ENCODE measurements at places on chromosomes 7 and 10.

DNA sequence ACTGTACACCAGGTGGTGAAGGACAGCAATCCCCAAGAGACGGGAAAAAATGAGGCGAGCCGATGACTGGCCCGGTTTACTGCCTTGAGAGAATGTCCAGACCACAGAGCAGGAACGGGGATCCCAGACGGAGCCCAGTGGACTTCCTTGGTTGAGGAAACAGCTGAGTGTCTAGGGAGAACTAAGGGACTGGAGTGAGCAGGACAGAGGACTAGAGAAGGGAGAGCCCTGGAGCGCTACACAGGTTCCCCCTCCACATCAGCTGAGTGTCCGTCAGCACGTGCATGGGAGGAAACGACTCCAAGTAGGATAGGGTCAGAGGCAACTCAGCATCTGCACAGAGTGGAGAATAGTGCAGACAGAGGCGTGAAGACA is 7.1 kb upstream of the WDR86 start:
- no peak for DNase-seq

DNA sequence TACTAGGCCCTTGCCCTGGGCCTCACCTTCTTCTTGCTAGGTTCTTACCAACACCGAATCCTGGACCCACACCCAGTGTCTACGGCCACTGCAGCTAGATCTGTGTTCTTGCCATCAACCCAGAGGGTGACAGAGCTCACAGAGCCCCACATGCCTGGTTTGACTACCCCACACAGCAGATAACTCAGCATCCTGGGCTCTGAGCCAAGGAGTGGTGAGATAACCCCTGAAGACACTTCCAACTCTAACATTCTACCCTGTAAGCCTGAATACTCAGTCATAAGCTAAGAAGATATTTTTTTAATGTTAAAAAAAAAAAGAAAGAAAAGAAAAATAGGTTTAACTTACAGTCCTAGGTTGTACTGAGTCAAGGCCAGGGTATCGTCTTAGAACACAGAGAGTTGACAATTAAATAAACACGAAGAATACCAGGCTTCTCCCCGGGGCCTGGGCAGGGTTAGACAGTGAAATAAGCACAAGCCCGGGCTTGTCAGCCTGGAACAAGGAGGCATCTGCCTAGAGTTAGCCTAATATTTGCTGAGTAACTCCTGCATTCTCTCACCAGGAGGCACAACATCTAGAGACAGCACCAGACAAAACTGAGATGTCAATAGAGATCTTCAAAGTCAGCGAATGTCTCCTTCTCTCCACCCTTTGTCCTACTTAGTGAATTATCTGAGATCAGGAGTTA is 556.5 kb upstream of the LRRN3 start:
- DNase-seq, result no peak

DNA sequence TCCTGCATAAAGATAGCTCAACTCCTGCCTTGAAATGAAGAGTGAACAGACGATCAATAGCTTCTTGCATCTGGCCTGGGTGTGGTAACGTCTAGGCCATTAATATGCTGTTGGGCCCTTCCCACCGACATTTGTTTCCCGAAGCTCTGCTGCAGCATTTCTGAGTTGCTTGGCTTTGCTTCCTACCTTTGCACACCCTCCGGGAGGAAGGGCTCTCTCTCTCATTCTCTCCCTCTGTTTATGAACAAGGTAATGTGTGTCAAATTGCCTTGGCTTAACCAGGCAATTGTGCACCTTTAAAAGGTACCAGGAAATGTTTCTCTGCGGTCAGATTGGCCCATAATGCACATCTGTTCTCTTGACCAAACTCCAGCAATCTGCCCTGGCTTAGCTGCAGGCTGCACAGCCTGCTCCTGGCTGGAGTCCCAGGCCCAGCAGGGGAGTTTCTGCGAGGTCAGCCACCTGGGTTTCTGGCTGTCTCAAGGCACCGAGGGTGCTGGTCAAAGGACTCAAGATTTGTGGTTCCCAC is 223.7 kb downstream of the SNX10 start:
- DNase-seq, result no peak

DNA sequence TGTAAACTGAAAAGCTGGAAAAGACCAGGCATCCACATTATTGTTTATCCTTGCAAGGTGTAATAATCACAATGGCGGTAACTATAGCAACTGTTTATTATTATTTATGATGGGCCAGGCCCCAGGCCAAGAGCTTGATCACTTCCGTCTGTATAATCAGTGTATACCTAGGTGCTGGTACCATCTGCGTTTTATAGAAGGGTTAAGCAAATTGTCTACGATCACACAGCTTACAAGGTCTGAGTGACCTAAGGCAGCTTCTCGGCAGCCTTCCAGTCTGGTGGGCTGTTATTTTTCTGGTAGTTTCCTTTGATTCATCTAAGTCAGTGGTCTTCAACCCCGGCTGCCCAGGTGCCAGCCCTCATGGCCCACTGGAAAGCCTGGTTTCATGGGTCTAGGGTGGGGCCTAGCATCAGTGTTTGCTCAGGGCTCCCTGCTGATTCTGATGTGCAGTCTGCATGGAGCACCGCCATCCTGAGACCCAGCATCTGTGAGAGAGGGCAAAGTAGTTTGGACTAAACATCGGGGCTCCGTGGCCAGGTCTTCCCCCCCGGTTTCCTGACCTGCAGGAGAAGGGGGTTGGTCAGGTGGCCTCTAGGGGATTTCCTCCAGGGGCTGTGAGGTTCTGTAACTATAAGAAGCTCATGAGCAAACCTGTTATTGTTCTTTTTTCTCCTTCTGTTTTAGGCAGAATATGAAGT is 146.4 kb downstream of the RGS10 start:
- no peak for DNase-seq

- DNase-seq, result no peak
These were observed 48.1 kb upstream of the COMTD1 start for GRCh38 chr10:75283671-75284470.

- no peak for DNase-seq
These were observed 376.2 kb upstream of the MGMT start for GRCh38 chr10:129090618-129091366.

DNA sequence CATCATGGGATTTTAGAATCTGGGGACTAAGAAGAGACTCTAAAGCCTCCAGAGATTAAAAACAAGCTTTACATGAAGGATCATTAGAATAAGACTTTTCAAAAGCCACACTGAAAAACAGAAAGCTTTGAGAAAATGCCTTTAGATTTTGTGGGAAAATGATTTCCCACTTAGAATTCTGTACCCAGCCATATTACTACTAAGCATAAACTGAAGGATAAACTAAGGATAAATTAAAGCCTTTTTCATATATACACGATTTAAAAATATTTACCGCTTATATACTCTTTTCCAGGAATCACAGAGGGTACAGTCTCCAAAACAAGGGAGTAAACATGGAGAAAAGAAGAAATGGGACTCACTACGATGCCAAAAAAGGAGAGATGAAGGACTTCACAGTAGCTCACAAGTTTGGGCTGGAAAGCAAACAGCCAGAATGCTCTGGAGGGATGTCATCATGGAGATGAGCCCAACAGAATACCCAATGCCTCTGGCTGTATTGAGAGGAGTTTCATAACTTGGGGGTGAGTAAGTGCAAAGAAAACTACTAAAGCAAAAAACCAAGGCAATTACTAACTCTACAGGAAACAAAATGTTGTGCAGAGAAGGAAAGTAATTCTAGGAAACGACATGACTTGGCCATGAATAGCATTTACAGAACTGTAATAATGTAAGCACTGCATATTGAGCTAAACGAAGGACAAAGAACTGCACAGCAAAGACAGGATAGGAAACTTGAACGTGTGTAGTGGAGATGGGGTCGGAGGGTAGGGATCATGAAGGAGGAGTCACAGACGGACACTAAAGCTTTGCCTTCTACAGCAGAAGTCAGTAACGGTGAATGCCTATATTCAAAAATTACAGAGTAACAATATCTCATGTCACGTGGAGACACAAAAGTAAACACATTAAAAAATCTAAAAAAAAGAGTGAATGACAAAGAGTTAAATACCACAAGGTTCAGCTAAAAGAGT is 61.4 kb upstream of the ASAH2 start:
- no peak for DNase-seq

- no peak for DNase-seq
These were observed 35.8 kb upstream of the EZH2 start for GRCh38 chr7:148919859-148920258.

DNA sequence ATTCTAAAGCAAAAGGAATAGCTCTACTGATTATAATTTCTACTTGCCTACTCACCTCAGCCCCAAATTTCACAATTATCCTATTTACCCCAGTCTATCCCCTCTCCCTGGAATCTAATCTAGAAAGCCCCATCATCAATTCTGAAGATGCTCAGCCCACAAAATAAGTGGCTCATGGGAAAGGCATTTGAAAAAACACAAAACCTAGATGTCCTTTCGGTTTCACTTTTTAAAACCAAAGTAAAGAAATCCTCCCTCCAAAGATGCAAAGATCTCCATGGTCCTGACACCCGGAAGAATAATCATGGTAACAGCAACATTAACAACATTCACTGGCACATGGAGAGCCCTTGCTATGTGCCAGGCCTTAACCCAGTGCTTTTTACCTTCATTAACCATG is 224.8 kb downstream of the FGFR2 start:
- DNase-seq, result no peak

DNA sequence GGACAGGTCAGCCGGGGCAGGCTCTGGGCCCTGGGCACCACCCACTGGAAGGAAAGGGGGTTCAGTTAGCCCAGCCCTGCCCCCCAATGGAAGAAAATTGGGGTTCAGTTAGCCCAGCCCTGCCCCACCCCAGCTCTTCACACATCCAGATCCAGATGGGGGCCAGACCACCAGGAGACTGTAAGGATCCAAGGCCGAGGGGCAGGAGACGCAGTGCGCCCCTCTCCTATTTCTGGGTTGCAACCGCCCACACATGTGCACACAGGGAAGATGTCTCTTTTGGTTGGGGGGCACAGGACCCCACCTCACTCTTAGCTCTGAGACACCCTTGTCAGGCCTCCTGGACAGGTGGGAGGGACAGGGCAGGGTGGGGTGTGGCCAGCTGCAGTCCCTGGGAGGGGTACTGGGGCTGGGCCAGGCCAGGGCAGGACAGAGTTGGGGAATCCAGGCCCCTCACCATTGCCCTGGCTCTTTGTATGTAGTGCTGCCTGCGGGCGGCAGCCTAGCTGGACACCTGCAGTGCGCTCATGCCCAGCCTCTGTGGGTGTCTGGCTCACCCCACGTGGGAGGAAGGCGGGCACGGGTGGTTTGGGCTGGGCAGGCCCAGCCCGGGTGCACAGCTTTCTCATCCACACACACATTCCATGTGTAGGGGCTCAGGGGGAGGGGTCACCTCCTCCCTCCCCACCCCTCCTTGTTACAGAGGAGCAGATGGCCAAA is 141.2 kb downstream of the LHPP start:
- no peak for DNase-seq

DNA sequence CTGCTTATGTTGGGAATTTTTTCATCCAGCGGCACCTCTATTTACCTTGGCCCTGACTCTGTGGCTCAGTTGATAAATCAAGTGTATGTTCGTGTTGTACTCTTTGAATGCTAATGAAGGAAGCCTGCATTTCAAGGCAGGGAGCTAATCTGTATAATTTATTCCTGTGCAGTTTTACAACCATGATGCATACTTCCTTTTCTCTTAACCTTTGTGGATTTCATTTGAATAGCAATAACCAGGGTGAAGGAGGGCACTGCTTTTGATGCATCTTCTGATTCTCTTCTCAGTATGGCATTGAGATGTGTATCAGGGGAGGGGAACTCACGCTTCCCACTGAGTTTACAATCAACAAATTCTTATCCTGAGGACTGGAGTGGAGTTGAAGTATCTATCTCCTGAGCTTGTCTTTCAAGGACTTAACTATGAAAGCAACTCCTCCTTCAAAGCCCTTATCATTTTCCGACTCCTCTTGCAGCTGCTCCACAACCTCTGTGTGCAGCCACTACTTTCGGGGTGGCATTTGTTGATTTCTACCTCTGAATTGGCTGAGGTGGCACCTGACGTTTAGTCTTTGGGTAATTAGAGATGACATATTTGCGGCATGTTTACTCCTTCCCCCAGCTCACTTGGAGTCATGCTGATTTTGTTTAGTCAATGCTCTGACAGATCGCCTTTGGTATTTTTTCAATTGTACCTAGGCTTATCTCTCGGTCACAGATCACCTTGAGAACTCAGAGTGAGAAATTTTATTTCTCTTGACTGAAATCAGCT is 275.2 kb downstream of the PHTF2 start:
- no peak for DNase-seq

GRCh38 chr10:133225707-133226191 is 4.3 kb upstream of the UTF1 start:
- no peak for DNase-seq

- peak; percentile 30 for DNase-seq
These were observed 113.9 kb downstream of the ABLIM1 start for GRCh38 chr10:114544045-114544659.

- no peak for DNase-seq
These were observed 297.8 kb downstream of the AUTS2 start for GRCh38 chr7:69896121-69896520.

GRCh38 chr7:50069613-50070012 is 23.4 kb downstream of the ZPBP start:
- no peak for DNase-seq

- DNase-seq, result no peak
These were observed 36.7 kb downstream of the ZC3HAV1 start for GRCh38 chr7:139072796-139073195.

- DNase-seq, result no peak
These were observed 10.7 kb upstream of the POT1 start for GRCh38 chr7:124940306-124940705.

- DNase-seq, result no peak
These were observed 6.8 kb downstream of the PLAU start for GRCh38 chr10:73917566-73918305.

DNA sequence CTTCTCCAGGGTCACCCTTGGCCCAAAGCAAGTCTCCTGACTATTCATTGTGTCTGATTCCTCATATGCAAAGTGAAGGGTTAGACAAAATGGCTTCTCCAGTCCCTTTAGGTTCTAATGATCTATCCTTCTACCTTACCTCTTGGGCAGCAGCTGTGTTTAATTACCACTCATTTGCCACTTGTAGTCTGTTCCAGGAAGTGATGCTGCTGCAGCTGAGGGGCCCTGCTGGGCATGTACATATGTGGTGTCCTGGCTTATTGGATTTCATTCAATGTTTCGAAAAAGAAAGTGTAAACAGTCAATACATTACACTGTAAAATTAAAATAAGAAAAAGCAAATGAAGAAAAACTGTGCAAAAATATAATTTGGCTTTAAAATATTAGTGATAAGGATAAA is 36.6 kb downstream of the SCIN start:
- DNase-seq, result no peak

DNA sequence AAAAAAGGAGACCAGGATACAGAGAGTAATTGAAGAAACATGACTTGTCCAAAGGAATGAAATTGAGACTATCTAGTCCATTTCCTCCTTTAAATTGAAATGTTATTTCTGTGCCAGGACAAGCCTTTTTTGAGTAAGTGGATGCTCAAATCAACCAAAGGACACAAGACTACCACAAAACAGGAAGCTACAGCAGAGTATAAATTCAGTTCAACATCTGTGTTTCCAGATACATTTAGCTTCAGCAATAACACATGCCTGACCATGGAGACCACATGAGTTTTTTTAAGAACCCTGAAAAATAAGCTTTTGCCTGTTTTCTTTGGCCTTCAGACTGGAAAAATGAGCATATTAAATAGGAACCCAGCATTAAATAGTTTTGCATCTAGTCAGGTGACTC is 707.5 kb downstream of the ZWINT start:
- DNase-seq, result no peak

Data from stimulated activated CD4-positive, alpha-beta T cell treated with anti-CD3 and anti-CD28 coated beads, Interleukin-4, amount 100 ng/mL, for 4 hours (primary cell).